ENCODE measurements at places on chromosomes 13 and 19.

GRCh38 chr13:110746438-110746837 is 32.9 kb downstream of the ING1 start:
- DNase-seq, result no peak

- no peak for DNase-seq
Observed at GRCh38 chr13:48942131-48942530, 33.6 kb upstream of the FNDC3A start.

- peak; percentile 24 for DNase-seq
Observed at GRCh38 chr13:29543230-29544215, 52.0 kb downstream of the SLC7A1 start.

- no peak for DNase-seq
Observed at GRCh38 chr19:19205416-19206410, 2.5 kb upstream of the NR2C2AP start.

All from stimulated activated CD4-positive, alpha-beta T cell treated with anti-CD3 and anti-CD28 coated beads, Interleukin-15, amount 100 ng/mL, for 1 hour (primary cell).